ENCODE measurements at places on chromosomes 1 and 21. TPM values are rescaled to one million over a fixed set of nuclear protein-coding genes. Genes with fewer than 3 reads are reported as not detected.

GRCh38 chr1:211537253-211537652, 41.7 kb downstream of the SLC30A1 start:
- no peak overlapping the region for H3K4me3 ChIP-seq
- H3K27ac ChIP-seq: no peak overlapping the region
- H3K4me1 ChIP-seq: no peaks in the 10 kb centered on the region
- peaks cover 16% of the 10 kb centered on the region for H3K36me3 ChIP-seq
- H3K27me3 ChIP-seq: no peaks in the 10 kb centered on the region

DNA sequence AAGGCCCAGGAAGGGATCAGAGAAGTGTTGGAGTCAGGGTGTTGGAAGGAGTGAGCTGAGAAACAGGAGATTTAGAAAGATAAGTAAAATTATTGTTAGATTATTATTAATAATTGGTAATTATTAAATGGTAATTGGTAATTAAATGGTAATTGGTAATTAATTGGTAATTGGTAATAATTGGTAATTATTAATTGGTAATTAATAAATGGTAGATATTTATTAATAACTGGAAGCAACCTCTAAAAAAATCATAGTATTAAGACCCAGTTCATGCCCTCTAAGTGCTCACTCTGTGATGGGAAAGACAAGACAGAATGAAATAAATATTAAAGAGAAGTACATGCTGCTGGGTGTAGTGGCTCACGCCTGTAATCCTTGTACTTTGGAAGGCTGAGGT, 13.8 kb upstream of the EPS15 start:
- H3K36me3 ChIP-seq: no peaks in the 10 kb centered on the region
- no peak for DNase-seq
- H3K27me3 ChIP-seq: no peaks in the 10 kb centered on the region
- H3K27ac ChIP-seq: no peak overlapping the region
- no peaks in the 10 kb centered on the region for H3K4me1 ChIP-seq

Gene DYNLT5
- total RNA-seq: 0.86 TPM

GRCh38 chr21:29315131-29315749, 16.5 kb downstream of the BACH1 start:
- H3K27ac ChIP-seq: no peak overlapping the region
- DNase-seq: no peak
- H3K4me3 ChIP-seq: no peak overlapping the region
- peaks cover 16% of the 10 kb centered on the region for H3K36me3 ChIP-seq

- H3K4me3 ChIP-seq: no peak overlapping the region
- H3K4me1 ChIP-seq: peaks cover 5% of the 10 kb centered on the region
- no peaks in the 10 kb centered on the region for H3K27me3 ChIP-seq
- no peak for DNase-seq
- no peaks in the 10 kb centered on the region for H3K36me3 ChIP-seq
Measured at GRCh38 chr1:119093721-119094120, 46.7 kb downstream of the WARS2 start.

GRCh38 chr1:167086033-167086432, 4.1 kb downstream of the GPA33 start:
- peak; percentile 47 for DNase-seq
- no peaks in the 10 kb centered on the region for H3K4me1 ChIP-seq
- no peak overlapping the region for H3K27ac ChIP-seq
- H3K36me3 ChIP-seq: no peaks in the 10 kb centered on the region
- H3K4me3 ChIP-seq: no peak overlapping the region
- H3K27me3 ChIP-seq: no peaks in the 10 kb centered on the region

DNA sequence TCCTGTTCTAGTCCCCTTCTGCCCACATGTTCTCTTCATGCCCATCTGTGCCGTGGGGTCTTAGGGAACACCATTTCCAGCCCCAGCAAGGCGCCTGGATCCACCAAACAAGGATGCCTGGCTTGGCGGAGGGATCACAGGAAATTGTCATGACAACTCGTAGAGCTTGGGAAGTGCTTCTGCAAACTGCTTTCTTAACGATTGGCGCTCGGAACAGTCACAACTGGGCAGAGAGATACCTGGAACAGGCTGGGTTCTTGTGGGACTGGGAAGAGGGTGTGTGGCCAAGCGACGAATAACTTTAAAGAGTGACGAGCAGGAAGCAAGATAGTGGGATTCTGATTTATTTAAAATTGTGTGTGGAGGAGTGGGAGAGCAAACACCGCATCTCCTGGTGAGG, 329.8 kb downstream of the RPS6KC1 start:
- no peaks in the 10 kb centered on the region for H3K36me3 ChIP-seq
- no peak overlapping the region for H3K4me3 ChIP-seq
- no peak for DNase-seq
- H3K27ac ChIP-seq: no peak overlapping the region

Gene EDARADD
- total RNA-seq: 3.8 TPM

GRCh38 chr21:36636439-36636838, 62.5 kb upstream of the SIM2 start:
- no peaks in the 10 kb centered on the region for H3K36me3 ChIP-seq
- H3K4me1 ChIP-seq: no peaks in the 10 kb centered on the region
- no peak overlapping the region for H3K27ac ChIP-seq
- no peak overlapping the region for H3K4me3 ChIP-seq

Measured in H9 (cell line).